Stimulated activated CD8-positive, alpha-beta memory T cell treated with anti-CD3 and anti-CD28 coated beads, Interleukin-12 subunit alpha, Interleukin-12 subunit beta, amount 100 ng/mL, for 4 hours (primary cell): ENCODE measurements at places on chromosomes 4 and X.

DNA sequence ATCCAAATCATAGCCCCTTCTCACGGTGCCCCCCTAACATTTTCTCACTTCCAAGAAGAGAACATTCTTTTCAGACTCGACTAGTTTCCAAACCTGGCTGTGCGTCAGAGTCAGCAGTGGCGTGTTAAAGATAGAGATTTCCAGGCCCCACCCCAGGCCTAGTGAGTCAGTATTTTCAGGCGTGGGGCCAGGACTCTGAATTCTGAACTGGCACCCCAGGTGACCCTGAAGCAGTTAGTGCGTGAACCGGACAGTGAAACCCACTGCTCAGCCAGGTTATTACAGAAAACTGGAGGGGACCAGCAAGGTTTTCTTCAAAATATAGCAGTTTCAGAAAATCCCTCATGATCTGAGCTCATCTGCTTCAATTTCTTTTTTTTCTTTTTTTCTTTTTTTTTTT is 35.0 kb upstream of the BCOR start:
- DNase-seq = no peak

DNA sequence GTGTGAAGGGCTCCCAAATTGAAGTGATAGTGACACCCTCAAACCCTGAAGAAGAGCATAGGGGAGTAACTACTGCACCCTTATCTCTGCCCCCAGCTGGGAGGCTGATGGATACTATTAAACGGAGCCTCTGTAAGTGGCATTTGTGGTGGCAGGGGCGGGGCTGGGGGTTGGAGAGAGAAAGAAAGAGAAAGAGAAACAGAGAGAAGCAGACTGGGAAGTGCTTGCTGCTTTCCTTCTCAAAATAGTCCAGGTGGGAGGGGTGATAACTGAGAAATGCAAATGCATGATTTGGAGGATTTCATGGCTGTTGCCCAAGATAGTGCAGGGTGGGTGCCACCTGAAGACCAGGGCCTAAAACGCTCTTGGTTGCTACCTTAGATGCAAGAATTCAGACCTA is 253.5 kb upstream of the GATB start:
- DNase-seq = peak; percentile 10

GRCh38 chr4:183353557-183353956 is 31.3 kb upstream of the CLDN24 start:
- DNase-seq = no peak

- no peak for DNase-seq
Measured at GRCh38 chr4:7389719-7390118, 45.0 kb downstream of the PSAPL1 start.

DNA sequence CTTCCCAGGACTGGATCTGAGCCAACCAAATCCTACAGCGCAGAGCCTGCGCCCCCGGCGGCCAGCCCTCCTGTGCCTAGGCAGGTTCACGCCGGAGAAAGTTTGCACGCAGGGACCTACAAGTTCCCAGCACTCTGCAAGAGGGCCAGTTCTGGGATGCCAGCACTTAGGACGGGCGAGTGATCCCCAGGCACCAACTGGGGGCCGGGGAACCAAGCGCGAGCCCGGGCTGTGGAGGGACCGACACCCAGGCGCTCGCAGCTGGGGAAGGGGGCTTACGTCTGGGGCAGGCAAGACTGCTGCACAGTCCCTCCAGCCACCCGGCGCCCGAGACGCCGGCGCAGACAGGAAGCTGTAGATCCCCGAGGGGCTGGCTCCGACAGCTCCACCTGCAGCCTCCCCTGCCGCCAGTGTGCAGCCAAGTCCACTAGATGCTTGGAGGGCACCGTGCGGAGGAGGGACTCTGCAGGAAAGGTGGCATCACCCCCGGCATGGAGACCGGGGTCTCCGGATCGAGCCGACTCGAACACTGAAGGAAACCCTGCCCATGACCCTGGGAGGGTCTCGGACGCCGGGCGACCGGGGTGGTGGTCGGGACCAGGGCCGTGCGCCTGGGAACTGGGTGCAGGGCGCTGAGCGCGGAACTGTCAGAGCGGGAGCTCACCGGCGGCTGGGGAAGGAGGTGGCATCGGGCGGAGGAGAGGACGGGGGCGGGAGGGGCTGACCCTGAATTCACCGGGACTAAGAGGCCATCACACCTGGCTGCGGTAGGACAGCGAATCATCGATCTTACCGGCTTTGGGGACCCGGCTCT is 566 bp downstream of the CORIN start:
- DNase-seq = peak; percentile 17

- no peak for DNase-seq
Measured at GRCh38 chrX:129963729-129964128, 18.7 kb upstream of the BCORL1 start.

- DNase-seq = no peak
Measured at GRCh38 chr4:26788341-26788733, 72.3 kb upstream of the STIM2 start.

GRCh38 chr4:165758086-165758485 is 115.0 kb upstream of the TLL1 start:
- no peak for DNase-seq

DNA sequence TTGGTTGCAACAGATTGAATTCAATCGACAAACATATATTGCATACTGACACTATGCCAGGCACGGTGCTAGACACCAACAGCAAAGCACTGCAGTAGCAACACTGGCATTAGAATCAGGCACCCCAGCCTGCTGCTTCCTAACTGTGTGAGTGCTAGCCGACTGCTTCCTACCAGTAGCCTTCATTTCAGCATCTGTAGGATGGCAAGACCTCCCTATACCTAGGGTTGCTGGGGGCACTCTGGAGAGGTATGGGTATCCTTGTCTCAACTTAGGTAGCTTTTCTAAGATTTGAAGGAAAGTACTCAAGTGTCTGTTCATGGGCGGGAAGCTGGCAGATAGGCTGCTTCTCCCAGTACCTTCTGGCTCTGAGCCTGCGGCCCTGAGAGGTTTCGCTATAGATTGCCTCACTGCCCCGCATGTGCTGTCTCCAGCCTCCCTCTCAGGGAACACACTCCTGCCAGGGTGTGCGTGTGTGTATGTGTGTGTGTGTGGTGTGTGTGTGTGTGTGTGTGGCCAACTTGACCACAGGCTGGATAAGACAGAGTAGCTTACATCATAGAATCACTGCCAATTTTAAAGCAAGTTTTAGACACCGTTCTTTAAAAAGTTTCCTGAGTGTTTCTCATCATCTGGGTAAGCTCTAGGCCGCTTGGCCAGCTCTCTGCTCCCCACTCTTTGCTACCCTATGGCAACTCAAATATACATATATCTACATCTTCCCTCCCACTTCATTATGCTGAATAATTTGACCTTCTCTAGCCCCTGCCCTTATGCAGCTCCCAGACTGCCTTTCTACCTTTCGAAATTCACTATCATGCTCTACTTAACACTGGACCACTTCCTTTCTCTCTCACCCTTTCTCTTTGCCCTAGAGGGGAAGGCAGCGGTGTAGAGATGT is 97.0 kb upstream of the PJA1 start:
- no peak for DNase-seq

DNA sequence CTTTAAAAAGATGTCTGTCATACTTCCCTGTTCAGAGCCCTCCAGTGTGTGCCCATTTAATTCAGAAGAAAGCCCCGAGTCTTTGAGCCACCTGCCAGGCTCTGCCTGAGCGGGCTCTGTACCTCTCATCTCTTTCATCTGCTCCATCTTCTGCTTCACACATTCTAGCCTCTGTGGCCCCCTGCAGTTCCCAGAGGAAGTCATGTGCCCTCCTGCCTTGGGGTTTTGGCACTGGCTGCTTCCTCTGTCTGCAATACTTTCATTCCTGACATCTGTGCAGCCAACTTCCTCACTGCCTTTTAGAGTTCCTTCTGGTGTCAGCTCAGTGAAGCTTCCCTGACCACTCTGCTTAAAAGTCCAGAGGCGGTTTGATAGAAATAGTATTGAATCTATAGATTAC is 6.2 kb upstream of the STK32B start:
- DNase-seq = no peak

DNA sequence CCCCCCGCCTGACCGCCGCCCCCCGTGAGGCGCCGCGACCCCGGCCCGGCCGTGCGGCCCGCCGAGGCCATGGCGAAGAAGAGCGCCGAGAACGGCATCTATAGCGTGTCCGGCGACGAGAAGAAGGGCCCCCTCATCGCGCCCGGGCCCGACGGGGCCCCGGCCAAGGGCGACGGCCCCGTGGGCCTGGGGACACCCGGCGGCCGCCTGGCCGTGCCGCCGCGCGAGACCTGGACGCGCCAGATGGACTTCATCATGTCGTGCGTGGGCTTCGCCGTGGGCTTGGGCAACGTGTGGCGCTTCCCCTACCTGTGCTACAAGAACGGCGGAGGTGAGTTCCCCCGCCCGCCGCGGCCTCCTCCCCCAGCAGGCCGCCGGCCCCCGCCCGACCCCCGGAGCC is 780 bp downstream of the SLC6A8 start:
- no peak for DNase-seq

- no peak for DNase-seq
Measured at GRCh38 chr4:95701500-95702170, 138.3 kb upstream of the PDHA2 start.

DNA sequence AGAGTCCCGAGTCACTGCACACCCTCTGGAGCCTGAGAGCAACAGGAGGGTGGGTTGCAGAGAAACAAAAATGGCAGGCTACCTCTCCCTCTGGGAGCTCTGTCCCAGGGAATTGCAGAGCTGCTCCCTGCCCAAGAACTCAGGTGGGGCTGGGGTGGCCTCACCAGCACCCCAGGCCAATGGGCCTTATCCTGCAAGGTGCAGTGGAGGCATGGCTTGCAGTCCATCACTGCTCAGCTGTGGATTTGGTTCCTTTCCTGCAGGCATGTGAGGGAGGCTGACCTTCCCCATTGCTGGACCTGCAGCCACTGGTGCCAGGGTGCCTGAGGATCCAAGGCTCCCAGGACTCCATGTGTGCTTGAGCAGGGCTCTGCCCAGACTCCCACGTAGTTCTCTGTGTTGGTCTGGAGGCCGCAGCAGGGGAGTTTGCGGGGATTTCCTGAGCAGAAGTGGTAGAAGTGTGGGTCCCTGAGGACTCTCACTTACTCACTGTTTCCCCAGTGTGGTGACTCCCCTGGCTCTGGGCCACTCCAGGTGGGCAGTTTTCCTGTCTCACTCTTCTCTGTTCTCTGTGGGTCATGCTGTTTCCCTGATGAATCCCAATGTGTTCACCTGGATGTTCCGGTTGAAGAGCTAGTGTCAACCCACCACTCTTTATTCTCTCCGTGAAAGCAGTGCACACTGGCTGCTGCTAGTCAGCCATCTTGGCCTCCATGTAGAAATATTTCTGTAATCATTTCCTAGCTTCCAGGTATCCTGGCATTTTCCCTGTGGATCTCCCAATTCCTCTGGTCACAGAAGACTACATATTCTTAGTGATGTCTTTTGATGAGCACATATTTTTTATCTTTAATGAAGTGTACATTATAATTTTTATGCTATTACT is 82.3 kb downstream of the ARHGAP24 start:
- no peak for DNase-seq

- DNase-seq = no peak
Measured at GRCh38 chr4:13994016-13994415, 366.5 kb upstream of the BOD1L1 start.

DNA sequence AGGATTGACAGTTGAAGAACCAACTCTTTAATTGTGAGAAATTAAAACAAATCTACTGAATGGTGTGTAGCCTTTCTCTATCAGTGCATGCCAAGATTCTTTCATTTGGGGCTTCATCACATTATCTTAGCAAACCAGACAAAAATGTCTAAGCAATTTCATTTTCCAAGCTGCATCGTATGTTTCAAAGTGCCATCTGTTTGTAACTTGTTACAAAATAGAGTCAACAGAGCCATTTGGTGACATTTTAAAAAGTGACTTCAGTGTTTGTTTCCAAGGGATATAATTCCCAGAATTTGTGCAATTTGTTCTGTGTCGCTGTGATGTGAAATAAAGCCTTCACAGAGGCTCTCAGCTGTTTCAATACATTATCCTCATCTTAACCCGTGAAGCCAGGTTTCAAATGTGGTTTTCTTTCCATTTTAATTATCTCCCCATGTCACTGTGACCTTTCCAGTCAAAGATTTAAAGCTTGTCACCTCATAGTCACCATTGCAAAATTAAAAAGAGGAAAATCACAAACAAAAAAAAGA is 46.0 kb upstream of the C1QTNF7 start:
- DNase-seq = no peak

GRCh38 chr4:100953616-100954015 is 393.7 kb downstream of the PPP3CA start:
- no peak for DNase-seq

GRCh38 chrX:92232182-92232581 is 453.0 kb downstream of the PCDH11X start:
- DNase-seq = no peak

DNA sequence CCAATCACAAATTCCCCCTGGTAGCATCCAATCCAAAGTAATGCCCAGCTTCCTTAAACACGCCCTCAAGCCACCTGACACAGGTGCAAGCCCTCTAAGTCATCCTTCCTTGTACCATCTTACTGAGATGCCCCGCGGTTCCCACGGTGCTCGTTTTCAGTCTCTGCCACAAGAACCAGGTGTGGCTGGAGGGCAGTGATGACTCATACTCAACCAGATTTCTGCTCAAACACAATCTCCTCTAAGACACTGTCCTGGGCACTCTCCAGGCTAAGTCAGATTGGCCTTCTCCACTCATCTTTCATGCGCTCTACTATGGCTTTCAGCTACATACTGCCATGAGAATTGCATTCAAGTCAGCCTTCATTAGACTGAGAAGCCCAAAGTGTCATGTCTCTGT is 3.5 kb downstream of the SH3KBP1 start:
- DNase-seq = no peak

DNA sequence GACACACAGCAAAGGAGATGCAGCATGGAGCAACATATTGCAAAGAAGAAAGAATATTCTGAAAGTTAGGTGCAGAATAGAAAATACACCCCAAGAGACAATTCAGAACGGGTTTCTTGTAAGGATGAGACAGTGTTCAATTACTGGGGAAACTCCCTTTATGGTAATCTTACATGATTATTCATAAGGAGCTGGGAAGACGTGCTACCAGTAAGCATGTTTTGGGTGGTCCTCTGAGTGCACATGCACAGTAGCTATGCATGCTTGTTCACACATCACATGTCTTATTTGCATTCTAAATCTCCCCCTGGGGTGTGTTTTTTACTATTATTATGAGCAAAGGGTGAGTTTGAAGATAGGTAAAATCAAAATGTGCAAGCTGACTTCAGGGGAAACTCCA is 1448.8 kb downstream of the TECRL start:
- DNase-seq = no peak

- DNase-seq = no peak
Measured at GRCh38 chr4:177293208-177294033, 16.3 kb upstream of the NEIL3 start.

- no peak for DNase-seq
Measured at GRCh38 chr4:137955595-137955994, 286.6 kb downstream of the SLC7A11 start.

DNA sequence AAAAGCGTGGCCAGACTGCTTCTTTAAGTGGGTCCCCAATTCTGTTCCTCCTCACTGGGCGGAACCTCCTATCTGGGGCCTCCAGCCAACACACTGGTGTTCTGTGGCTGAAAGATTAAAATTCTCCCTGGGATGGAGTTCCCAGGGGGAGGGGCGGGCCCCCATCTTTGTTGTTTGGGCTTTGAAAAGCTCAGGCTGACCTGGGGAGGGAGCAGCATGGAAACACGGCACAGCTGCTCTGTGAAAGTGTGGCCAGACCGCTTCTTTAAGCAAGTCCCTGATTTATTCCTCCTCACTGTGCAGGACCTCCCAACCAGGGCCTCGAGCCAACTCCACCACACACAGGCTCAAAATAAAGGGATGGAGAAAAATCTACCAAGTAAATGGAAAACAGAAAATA is 219.5 kb downstream of the TMEM47 start:
- no peak for DNase-seq
